ENCODE measurements at places on chromosomes 12 and 14.

- no peak for DNase-seq
These were observed 264.9 kb downstream of the NAV3 start for GRCh38 chr12:78095623-78096022.

DNA sequence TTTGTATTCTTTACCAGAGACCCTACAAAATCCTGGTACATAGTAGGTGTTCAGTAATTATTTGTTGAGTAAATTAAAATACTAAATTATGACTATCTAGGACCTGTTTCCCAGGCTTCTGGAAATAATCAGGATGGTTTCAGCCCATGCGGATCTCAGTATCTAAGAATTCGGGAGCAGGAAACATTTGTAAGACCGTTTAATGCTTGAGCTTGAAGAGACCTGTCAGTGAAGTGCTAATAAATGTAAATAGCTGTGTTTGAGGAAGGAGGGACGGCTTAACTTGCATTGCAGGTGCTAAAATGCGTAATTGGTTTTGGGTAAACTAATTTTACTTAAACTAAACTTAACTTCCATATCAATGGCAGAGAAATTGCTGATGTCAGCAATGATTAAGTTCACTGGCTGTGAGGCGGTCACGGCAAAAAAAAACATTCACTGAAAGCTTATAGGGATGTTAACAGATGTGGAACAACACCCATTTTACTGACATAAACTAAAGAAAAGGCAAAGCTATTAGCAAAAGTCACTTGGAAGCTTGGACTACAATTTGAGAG lies 28.6 kb upstream of the AEBP2 start:
- DNase-seq = no peak

DNA sequence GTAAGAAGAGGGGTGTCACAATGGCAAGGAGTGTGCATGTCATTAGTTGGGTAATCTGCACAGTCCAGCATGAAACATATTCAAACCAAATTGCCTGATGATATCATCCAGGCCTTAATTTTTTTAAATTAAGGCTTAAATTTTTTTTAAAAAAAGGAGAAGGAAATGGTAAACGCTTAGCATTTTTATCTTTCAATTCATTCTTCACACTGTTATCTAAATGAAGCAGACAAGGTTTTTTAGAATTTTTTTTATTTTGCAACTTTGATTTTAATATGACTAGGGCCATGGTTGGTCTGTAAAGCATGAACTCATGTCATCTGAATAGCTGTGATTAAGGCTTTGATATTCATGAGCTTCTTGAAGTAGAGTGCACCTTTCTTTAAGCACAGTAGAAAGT lies 362.5 kb downstream of the SYT1 start:
- DNase-seq = no peak

DNA sequence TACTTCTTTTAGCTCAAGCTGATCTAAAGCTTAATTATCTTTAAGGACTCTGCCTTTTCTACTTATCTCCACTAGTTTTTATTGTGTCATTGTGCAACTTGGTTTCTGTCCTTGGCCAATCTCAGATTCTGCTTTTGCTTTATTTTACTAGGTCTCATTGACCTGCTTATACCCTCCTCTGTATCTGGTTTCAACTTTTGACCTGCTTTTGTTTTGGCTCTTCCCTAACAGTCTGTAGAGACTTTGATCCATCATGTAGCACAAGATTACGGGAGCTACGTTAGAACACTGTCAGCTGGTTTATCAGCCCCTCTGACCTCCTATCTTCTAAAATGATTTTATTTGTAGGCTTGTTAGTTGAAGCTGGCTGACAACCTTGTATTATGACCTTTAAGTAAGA lies 43.6 kb downstream of the ZCRB1 start:
- no peak for DNase-seq

DNA sequence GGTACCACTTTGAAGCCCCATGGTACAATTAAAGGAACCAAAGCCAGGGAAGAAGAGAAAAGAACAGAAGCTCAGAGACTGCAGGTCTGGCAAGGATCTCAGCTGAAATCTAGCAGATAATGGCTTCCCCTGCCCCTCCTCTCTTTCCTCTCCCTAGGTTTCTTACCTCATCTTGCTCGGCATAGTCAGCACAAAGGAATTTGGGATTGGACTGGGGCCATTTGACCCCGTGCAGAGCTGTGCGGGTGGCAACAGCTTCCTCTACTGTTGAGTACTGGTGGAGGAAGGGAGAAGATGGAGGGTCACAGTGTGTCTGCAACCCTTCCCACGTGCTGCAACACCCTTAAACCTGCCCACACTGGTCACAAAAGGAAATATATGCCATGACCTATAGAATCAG lies 4.7 kb upstream of the CDH24 start:
- no peak for DNase-seq

GRCh38 chr12:62224601-62225000 lies 35.6 kb upstream of the USP15 start:
- DNase-seq = no peak

DNA sequence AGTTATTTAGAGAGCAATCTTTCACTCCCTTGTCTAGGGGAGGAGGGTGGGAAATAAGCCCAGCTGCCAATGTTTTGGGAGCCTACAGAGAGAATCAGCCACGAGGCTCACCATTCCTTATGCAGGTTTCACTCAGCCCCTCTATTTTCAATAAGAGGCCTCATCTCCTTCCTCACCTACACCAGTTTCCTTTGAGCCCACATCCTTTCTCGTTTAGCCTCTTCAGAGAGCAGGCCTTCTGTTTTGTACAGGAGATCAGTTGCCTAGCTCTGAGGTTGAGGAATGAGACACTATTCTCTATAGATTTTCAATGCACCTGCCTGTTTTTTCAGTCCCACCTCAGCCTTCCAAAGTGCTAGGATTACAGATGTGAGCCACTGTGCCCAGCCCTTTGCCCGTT lies 17.9 kb downstream of the SNAPC1 start:
- no peak for DNase-seq

GRCh38 chr12:111757361-111758119 lies 9.2 kb upstream of the ALDH2 start:
- DNase-seq = peak; percentile 51

- no peak for DNase-seq
These were observed 28.4 kb upstream of the MON2 start for GRCh38 chr12:62438098-62438692.

DNA sequence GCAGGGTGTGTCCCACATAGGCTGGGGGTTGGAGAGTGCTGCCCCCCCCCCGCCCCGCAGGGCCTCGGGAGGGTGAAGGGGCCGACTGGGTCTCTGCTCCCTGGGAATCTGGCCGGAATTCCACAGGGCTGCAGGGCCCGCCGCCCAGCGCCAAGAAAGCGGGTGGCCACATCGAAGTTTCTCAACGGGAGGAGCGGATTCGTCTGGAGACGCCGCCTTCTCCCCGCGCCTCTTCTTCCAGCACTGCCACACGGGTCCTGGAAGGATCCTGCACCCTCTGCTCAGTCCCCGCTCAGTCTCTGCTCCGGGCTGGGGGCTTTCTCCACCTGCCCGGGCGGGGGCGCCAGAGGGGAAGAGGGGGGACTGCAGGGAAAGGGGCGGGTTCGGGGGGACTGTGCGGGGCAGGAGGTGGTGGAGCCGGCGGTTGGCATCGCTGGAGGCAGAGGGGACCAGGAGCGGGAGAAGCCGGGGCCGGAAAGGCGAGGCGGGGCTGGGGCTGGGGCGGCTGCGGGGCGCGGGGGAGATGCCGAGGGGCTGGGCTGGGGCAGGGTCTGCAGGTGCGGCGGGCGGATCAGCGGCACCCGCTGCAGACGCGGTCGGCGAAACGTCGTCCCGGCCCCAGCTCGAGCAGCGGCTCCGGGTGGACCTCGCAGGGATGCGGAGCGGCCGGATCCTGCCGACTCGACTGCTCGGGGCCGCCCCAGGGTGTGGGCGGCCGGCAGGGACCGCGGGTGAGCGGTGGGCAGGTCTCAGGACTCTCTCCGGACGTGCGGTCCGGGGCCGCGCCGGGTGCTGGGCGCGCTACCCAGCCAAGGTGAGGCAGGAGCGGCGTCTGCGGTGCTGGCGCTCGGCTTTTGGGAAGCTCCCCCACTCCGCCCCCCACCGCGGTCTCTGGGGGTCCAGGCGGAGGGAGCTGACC lies 811.4 kb upstream of the TMEM132C start:
- no peak for DNase-seq

DNA sequence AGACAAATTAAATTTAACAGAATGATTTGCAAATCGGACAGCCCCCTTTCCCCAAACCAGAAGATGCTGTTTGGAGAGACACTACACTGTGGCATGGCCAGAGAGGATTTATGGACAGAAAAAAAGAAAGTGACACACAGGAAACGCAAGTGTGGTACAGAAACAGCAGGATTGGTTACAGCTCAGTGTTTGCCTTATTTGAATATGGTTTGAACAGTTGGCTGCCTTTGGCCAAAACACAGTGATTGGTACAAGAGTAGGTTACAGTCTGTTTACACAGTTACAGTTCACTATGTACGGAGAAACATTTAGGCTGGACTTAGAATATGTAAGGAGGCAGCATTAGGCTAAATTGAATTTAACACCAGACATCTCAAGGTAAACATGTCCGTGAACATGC lies 335.3 kb downstream of the NPAS3 start:
- no peak for DNase-seq

GRCh38 chr14:26213846-26214575 lies 383.8 kb downstream of the NOVA1 start:
- no peak for DNase-seq

DNA sequence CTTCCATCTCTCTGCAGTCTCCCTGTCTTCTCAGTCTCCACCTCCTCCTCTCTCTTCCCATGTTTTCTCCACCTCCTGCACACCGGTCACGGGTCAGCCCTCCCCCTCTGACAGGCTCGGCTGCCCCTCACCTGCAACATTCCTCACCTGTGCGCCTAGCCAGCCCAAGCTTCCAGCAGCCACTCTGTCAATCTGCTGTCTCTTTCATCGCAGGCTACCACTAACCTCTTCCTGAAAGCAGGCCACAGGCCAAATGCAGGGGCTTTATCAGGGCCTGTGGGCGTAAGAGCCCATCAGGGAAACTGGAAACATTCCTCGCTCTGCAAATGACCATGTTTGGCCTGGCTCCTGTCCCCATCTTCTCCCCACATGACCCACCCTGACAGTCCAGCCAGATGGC lies 34.5 kb downstream of the CMKLR1 start:
- no peak for DNase-seq

- DNase-seq = peak; percentile 40
These were observed 24.8 kb upstream of the YY1 start for GRCh38 chr14:100213956-100214769.
